ENCODE measurements at places on chromosomes 12 and 14. TPM values are rescaled to one million over a fixed set of nuclear protein-coding genes. Genes with fewer than 3 reads are reported as not detected.

GRCh38 chr14:90936757-90937440 lies 120.7 kb upstream of the TTC7B start:
- no peak for DNase-seq

The ACRBP gene
- not detected for polyA plus RNA-seq

The PLEKHD1 gene
- polyA plus RNA-seq: 0.04 TPM

DNA sequence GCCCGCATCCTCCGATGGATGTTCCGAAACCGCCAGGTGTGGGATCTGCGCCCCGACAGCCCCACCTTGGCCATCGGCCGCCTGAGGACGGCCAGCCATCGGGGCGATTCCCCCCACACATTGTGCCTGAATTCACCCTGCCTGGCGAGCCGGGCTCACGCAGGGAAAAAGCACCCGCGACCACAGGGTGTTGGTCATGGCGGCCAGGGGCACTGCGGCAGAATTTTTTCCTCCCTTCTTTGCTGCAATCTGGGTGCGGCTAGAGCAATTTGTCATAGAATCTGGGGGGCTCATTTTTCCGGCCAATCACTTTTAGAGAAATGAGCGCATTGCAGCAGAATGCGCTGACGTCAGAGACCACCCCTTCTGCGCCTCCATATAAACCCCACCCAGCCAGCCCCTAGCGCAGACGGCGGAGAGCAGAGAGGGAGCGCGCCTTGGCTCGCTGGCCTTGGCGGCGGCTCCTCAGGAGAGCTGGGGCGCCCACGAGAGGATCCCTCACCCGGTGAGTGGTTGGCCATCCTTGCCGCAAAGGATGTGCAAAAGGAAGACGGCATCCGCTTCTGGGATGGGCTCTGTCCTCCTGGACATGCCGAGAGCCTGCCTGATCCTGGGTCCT lies at the start of gene MEG3:
Gene MEG3, plus strand, starts transcription at position 406 of the 619 bp plus-strand sequence.
- DNase-seq: peak; percentile 56

The SLCO1B1 gene
- polyA plus RNA-seq: not detected

The FAM90A1 gene
- 0.03 TPM for polyA plus RNA-seq

DNA sequence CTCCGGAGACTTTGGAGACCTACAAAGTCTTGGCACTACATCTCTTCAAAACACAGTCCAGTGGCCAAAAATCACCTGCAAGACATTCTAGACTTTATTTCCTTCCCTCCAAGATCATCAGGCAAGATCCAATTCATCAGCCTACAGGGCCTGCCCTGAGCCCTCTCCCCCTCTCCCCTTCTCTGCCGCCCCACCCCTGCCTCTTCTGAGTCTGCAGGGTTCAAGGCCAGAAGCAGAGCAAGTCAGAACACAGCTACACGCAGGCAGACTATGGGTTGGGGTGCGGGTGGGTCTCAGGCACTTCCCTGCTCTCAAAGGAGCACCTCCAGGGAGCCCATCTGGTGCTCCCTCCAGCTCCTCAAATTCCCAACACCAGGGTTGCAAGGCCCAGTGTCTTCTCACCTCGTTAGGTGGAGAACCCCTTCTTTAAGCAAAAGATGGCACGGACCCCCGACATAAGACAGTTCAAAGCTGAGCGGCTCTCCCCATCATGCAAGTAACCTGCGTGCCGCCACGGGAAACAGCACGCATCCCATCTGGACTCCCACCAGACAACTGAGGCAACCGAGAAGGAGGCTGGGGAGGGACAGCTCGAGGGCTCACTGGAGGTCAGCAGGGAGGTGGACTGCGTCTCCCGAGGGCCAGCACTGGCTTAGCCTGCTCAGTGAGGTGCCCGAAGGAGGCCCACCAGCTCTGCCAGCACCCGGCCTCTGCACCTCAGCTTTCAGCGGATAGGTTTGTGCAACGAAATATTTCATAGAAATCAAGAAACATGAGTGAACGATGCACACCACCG lies 5.6 kb upstream of the INF2 start:
- no peak for DNase-seq

DNA sequence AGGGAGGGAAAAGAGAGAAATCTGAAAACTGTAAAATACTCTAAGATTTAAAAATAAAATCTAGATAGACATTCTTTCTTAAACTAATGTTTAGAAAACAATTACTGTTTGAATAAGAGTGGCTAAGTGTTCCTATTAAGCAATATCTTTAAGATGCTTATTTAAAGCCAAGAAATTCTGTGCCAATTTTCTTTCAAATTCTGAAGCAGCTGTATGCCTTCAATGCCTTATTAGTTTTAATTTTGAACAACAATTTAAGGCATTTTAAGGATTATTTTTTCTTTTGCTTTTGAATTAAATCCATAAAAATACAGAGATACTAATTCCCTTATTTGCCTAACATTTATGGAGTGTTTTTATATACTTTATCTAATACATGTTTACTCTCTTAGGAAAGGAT lies 50.3 kb upstream of the KITLG start:
- DNase-seq: no peak

DNA sequence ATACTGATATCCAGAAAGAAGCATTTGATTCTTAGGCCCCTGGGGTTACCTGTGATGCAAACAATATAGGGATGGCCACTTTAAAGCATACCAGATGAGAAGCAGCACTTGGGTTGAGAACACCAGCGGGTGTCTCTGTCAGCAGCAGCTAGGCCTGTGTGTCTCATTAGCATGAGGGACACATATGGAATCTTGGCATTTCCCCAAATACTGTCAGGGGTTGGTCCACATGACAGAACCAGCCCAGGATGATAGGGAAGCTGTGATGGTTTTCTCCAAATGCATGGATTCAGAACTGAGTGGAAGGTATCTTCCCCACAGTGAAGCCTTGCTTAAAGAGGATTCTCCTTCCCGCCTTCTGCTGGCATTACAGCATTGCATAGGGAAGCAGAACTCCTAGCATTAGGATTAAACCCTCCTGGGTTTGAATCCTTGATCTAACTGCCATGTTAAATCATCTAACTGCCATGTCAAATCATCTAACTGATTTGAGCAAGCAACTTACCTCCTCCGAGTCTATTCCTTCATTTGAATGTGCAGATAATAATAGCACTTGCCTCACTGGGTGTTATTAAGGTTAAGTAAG lies 111.5 kb upstream of the WSCD2 start:
- no peak for DNase-seq

DNA sequence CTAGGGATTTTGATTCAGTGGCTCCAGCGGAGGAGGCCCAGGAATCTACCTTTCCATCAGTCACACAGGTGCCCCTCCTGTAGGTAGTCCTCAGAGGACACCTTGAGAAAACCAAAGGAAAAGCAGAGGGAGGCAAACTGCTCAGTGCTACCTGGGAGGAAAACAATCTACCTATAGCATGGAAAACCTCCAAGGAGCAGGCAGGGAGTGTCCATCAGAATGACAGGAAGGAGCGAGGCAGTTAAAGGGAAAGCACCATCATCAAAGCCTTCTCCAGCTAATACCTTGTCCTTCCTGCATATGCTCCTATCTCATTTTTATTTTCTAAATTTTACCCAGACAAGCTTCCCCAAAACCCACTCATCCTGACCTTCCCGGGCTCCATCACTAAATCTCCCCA lies 25.4 kb downstream of the DPF3 start:
- no peak for DNase-seq

DNA sequence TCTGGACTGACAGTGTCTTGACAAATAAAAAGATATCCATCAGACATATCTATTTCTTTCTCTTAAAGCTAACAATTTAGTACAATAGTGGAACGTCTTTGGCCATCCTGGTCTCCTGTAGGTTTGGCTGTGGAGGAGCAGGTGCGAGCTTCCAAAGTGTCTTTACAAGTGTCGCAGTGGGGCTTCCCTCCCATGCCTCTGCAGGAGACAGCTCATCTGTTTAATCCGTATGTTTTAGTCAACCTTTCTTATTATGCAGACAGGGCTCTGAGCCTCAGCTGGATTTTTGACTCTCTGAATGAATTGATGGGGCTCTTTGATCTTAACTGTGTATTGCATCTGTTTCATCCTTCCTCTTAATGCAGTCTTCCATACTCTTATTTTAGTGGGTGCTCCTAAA lies 57.5 kb downstream of the RMST start:
- DNase-seq: no peak

The PTGER2 gene
- 0.13 TPM for polyA plus RNA-seq

DNA sequence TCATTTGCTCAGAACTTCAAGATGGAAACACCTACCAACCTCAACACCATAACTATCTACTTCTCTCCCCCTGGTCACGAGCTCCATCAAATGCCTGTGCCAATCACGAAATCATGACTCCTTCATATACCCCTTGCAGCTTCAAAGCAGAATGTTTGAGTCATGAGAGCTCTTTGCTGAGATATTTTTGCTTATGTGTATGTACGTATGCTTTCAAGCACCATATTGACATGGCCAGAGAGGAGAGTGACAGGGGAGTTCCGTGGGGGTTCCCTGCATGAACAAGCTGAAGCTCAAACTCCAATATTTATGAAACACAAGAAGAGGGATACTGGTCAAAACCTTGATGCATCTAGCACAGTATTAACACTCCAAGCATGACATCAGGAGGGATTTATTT lies 374.4 kb downstream of the DPF3 start:
- no peak for DNase-seq

The ZFHX2 gene
- polyA plus RNA-seq: 0.71 TPM

DNA sequence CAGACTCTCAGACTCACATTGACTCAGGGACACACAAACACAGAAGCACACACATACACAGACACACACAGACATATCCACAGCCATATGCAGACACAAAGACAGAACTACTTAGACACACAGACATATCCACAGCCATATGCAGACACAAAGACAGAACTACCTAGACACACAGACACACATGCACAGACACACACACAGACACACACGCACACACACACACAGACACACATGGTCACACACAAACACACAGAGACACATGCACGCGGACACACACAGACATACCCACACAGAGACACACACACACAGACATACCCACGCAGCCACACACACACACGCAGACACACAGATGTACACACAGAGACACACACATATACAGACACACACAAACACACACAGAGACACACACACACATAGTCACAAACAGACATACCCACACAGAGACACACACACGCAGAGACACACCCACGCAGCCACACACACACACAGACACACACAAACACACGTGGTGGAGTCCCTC lies 25.7 kb downstream of the SERPINA1 start:
- no peak for DNase-seq

The CMA1 gene
- 0.04 TPM for polyA plus RNA-seq

DNA sequence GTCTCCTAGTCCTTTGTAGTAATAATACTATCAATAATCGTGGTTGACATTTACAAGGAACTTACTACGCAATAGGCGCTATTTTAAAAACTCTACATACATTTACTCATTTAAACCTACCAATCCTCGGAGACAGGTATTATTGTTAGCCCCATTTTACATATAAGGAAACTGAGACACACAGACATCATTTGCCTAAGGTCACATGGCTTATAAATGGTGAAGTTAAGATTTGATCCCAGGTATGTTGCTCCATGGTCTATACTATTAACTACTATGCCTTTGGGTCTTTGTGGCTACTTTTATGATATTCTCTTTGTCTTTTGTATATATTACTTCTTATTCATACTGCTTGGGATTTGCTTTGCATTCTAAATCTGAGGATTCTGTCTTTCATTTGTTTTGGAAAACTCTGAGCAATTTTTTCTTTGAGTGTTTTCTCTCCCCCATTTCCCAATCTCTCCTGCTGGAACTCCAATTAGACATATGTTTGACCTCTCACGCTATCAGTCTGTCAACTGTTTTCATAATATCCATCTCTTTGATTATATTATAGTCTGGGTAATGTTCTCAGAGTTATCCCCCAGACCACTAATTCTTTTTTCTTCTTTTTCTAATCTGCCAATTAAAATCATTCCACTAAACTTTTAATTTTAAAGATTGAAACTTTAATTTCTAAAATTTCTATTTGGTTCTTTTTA lies 10.9 kb downstream of the NT5DC3 start:
- DNase-seq: no peak

The CSRP2 gene
- 16.6 TPM for polyA plus RNA-seq

Measured in psoas muscle (tissue), 8 donors.